HAP-1 (cell line): ENCODE measurements at places on chromosomes 1 and 21.
A peak's percentile ranks its signal among the peaks of the same experiment; 100 is the strongest.

GRCh38 chr1:204031098-204031710 is 41.7 kb upstream of the SOX13 start:
- no peak for DNase-seq

DNA sequence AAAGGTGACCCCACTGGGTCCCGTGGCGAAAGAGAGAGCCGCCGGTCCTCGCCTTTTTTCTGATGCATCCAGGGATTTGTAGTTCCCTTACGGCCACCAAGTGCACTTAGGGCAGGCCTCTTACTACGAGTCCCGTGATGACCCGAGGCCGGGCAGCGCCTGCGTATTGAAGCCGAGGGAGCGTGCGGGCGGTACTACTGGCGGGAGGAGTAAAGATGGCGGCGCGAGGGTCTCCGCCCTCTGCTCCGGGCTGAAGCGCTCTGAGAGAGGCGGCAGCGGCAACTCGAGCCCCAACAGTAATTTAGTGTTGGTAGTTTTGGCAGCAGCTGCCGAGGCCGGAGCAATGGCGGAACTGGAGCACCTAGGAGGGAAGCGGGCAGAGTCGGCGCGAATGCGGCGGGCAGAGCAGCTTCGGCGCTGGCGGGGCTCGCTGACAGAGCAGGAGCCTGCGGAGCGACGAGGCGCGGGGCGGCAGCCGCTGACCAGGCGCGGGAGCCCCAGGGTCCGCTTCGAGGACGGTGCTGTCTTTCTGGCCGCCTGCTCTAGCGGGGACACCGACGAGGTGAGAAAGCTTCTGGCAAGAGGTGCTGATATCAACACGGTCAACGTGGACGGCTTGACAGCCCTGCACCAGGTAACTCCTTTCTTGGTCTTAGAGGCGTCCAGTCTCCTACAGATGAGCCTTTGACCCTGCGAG is at the start of gene PPP1R12B:
PPP1R12B (plus strand) TSS at position 191 of the 697 bp plus-strand sequence; CDS start at position 344, 153 bp downstream.
- DNase-seq, result peak; percentile 97

DNA sequence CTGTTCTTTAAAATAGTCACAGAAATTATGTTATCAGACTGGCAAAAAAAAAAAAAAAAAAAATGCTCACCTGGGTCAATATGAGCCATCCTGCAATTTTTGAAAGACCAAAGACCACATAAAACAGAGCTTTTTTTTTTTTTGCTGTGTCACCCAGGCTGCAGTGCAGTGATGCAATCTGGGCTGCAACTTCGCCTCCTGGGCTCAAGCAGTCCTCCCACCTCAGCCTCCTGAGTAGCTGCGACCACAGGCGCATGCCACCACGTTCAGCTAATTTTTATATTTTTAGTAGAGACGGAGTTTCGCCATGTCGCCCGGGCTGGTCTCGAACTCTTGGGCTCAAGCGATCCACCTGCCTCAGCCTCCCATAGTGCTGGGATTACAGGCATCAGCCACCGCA is 62.8 kb downstream of the RGS13 start:
- DNase-seq, result no peak

GRCh38 chr1:66540434-66541032 is 6.6 kb downstream of the SGIP1 start:
- peak; percentile 61 for DNase-seq

GRCh38 chr1:156074661-156075060 is 7.6 kb downstream of the MEX3A start:
- no peak for DNase-seq

DNA sequence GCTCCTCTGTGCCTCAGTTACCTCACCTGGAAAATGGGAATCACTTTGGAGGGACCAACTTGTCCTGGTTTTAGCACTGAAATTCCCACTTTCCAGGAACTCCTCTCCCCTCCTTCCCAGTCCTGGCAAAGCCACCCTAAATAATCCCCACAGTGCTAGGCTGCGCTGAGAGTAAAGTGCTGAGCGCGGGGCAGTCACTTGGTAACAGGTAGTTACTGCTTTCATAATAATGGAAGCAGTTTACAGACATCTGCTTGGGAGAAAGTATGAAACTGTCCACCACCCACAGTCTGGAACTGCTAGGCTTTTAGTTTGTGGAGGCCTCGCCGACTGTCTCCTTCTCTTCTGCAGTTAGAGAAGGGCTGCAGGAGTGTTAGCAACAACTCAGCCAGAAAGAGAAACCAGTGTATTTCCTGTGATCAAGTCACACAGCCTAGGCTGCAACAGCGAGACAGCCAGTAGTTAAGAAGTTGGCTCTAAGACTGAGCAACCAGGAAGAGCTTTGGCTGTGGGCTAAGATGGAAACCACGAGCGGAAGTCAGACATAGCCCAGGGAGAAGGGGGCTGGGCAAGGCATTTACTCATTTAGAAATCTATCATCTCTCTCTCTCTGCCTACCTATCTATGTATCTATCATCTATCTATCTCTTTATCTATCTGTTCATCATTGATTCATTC is 30.8 kb upstream of the ABCG1 start:
- DNase-seq, result no peak

GRCh38 chr1:201335901-201336300 is 41.6 kb downstream of the TNNT2 start:
- no peak for DNase-seq

GRCh38 chr1:184866586-184866985 is 107.7 kb downstream of the NIBAN1 start:
- no peak for DNase-seq

DNA sequence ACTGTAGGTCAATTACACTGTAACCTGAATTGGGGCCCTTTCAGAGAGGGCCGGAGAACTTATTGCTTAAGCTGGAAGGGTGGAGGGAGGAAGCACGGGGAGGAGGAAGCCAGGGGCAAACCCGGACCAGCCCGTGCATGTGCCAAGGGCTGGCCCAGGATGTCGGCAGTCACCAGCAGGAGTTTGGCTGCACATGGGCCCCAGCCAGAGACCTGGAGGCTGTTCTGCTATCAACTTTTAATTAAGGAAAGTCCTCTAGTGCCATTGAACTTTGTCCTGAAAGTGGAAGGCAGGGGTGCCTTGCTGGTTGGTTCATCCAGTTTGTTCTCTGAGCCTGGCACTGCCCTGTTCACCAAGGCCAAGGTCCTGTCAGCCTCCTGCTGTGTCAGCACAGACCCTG is 200.8 kb upstream of the VAMP3 start:
- DNase-seq, result no peak

DNA sequence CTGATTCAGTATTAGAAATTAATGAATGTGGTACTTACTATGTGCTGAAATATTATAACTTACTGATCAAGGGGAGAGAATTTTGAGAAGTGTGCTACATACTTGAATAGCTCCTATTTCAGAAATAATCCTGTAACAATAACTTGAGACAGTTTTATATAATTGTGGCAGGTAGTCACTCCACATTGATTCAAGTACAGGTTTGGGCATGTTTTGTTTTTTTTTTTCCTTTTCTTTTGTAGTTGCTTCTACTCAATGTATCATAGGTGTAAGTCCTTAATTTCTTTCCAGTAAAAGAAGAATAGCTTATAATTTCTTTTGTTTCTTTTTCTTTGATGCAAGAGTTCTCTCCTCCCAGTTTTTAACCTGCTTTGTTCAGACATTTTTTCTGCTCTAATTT is 86.1 kb upstream of the ADGRL2 start:
- DNase-seq, result no peak

DNA sequence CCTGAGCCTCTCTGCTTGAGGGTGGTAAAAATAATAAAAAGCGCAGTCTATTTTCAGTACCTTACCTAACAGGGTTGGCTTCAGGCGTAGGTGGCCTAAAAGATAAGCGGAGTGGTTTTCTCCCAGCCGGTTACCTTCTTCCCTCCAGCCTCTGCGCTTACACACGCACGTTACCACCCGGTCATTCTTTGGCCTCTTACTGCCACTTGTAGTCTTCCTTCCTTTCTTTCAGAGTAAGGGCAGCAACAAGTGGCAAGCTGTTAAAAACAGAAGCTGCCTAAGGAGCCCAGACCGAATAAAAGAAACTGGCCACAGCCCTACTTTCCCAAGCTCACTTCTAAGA is 35.4 kb downstream of the CLCA1 start:
- DNase-seq, result no peak

- no peak for DNase-seq
These were observed 3.3 kb downstream of the CD46 start for GRCh38 chr1:207754974-207755700.

DNA sequence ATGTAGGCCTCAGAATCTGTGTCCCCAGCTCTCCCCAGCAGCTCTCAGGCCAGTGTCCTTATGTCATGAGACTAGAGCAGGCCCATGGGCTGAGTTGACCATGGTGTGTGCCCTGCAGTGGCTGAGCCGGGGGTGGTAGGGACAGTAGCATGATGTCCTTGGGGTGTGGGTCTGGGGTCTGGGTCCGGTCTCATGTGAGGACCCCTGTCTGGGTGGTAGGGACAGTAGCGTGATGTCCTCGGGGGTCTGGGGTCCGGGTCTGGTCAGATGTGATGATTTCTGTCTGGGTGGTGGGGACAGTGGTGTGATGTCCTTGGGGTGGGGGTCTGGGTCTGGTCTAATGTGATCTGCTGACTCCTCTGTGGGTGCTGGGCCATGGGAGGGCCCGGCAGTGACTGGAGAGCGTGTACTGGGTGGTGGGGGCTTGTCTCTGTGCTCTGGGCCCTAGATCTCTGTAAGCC is 64.5 kb downstream of the OBSCN start:
- DNase-seq, result no peak

DNA sequence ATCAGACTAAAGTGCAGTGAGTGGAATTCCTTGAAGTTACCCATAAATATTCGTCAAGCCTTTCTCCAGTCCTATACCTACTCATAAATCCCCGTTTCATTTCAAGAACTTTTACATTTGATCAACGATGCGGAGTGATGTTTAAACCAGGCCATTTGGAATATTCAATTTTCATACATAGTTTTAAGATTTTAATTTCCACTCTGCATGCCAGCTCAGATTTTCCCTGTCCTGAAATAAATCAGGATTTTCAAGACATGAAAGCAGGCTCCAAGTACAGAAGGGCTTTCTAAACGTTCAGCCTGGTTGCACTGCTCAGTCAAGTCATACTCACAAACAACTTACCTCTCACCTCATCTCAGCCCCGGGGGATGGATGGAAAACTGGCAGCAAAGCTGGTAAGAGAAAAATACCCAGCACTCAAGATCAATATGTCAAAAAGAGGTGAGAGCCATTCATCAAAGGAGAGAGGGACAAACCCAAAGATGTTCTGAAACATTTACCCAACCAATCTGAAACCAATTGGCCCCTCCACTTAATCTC is 418.5 kb downstream of the PLPP3 start:
- DNase-seq, result no peak

GRCh38 chr1:183891158-183891856 is 86.4 kb downstream of the RGL1 start:
- no peak for DNase-seq

DNA sequence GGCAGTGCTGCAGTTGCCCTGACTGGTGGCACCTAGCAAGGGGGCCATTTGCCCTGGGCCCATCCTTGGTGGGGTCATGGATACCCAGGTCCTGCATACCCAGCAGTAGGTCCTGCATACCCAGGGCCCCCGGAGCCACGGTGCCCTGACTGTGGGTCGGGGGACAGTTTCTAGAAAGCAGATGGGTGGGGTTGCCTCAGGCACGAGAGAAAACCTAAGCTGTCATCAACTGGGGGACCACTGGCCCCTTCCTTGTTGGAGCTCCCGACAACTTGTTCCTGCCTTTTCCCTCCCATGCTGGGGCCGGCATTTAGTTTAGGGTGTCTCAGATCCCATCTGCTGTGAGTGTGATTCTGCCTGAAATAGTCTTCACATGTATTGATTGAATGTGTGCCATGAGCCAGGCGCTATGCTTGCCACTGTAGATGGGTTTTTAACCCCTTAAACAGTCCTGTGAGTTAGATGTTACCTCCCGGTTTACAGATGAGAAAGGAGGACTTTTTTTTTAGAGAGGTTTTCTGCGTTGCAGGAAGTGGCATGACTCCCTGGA is 15.6 kb downstream of the SPSB1 start:
- DNase-seq, result no peak

- DNase-seq, result no peak
These were observed 28.1 kb downstream of the RUNX3 start for GRCh38 chr1:24901791-24902470.

- DNase-seq, result no peak
These were observed 133.4 kb downstream of the DMRTB1 start for GRCh38 chr1:53592521-53592982.

- DNase-seq, result peak; percentile 12
These were observed 86.8 kb downstream of the GDAP2 start for GRCh38 chr1:117842408-117843170.

- no peak for DNase-seq
These were observed 10.1 kb downstream of the GLIS1 start for GRCh38 chr1:53728702-53729455.

- DNase-seq, result no peak
These were observed 3.2 kb downstream of the ANGPTL1 start for GRCh38 chr1:178867670-178868069.

GRCh38 chr1:50458507-50458906 is 35.3 kb upstream of the DMRTA2 start:
- no peak for DNase-seq

DNA sequence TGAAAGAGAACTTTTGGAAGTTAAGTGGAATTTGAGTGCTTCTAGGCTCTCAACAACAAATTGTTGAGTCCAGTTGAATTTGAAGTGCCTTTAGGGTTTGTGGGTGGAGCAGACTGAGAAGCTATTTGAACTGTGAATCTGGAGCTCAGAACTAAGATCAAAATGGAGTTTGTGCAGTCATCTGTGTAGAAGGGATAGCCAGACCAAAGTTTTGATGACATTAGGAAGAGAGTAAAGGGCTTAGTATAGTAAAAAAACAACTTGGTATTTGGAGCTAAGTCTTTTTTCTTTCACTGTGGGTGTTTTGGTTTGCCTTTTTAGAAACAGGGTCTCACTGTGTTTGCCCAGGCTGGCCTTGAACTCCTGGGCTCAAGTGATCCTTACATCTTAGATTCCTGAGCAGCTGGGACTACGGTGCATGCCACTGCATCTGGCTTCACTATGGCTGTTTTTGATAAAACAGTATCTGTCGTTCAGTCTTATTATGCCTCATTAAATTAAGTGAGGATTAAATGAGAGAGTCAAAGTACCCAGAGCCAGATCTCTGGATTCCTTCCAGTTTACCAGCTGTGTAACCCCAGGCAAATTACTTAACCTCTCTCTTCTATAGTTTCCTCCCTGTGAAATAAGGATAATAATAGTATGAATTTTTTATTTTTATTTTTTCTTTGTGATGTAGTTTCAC is 20.0 kb downstream of the HDAC1 start:
- DNase-seq, result no peak

DNA sequence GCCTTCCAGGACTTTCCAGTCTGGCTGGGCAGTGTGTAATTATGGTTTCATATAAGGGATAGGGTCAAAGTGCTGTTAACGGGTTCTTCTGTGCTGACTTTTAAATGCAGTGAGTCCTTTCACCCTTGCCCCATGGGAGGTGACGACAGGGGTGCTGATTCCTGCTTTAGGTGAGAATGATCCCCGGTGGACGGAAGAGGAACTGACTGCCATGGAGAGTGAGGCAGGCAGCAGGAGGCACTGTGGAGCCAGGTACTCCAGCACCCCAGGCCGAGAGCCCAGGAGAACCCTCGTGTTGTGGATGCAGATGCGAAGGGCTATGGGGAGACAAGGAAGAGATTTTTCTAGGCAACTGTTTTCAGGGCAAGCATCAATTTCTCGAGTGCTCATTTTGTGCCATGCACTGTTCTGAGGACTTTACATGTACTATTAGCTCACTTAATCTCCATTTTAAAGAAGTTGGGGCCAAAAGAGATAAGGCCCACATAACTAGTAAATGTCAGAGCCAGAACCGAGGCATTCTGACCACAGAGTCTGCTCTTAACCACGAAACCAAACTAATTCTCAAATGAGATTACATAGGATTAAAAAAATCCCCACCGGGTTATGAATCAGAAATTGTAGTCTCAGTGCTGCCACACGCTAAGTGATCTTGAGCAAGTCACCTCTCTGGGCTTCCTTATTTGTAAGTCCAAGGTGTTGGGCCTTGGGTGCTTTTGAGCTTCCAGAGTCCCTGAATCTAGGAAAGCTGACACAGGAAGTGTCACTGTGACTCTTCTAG is 28.2 kb downstream of the STPG1 start:
- peak; percentile 55 for DNase-seq
